ENCODE measurements at places on chromosomes 4 and X.

GRCh38 chrX:82765811-82766210, 742.3 kb upstream of the POU3F4 start:
- DNase-seq = no peak

DNA sequence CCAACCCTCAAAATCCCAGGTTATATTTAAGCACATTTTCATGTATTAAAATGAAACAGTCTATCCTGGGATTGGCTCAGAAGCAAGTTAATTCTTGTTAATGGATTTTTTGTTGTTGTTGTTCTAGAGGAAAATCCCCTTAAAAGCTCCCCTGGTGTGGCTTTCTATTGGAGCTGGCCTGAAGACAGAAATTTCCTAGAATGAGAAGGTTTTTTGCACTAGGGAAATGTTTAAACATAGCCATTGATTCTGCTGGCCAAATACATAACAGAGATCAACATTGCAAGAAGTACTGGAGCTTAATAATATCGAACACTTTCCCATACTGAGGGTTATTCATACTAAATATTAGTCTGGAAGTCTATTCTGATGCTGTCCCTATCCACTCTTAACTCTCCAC, 148.8 kb upstream of the PCDH18 start:
- no peak for DNase-seq

GRCh38 chrX:42803320-42803719, 25.4 kb upstream of the PPP1R2C start:
- DNase-seq = no peak

- DNase-seq = no peak
Observed at GRCh38 chrX:69060631-69061408, 104.4 kb downstream of the PJA1 start.

DNA sequence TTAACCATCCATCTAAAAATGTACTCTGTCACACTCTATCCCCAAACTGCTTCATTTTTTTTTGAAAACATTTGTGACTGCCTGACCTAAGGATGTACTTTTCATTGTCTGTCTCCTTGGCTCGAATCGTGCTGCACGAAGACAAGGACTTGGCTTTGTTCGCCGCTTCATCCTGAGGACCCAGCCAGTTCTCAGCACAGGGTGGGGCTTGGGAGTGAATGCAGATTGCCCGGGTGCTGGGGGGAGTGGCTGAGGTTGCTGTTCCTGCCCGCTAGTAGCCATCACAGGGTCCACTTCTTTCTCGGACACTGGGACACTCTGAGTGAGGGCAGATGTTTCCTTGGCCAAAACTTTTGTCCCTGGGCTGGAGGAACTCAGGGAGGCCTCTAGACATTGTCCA, 70.1 kb upstream of the CLCN4 start:
- DNase-seq = no peak

DNA sequence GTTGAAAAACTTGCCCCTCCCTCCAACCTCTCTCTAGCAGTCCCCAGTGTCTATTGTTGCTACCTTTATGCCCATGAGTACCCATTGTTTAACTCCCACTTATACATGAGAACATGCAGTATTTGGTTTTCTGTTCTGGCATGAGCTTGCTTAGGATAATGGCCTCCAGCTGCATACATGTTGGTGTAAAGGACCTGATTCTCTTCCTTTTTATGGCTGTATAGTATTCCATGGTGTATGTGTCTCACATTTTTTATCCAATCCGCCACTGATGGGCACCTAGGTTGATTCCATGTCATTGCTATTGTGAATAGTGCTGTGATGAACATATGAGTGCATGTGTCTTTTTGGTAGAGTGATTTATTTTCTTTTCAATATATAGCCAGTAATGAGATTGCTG, 50.0 kb upstream of the GPC4 start:
- DNase-seq = no peak

- no peak for DNase-seq
Observed at GRCh38 chrX:121227888-121228287, 180.5 kb downstream of the GLUD2 start.

DNA sequence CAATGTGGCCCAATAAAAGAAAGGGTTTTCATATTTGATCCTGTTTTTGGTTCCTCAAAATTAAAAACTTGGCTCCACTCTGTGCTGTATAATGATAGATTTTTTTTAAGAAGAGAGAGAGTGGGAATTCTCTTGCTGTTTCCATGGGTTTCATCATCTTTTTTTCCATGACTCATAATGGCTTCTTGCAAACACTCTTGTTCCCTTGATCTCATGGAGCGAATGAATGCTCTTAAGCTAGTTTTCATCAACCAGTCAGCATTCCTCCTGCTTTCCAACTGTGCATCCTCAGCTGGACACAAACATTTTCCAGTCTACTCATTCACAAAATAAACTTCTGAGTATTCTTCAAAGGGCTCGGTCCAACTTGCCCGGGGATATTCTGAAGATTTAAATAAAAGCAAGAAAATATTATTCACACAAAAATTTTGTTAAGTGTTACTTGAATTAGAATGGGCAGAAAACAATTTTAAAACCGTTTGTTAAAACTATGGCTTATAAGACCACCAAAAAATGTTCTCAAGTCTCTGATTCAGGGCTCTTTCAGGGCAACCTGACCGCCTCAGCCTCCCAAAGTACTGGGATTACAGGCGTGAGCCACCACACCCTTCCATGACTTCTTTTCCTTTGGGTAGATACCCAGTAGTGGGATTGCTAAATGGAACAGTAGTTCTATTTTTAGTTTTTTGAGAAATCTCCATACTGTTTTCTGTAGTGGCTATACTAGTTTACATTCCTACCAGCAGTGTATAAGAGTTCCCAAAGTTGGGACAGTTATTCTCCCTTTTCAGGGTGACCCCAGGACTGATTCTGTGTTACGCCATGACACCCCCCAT, 64.7 kb downstream of the TMEM156 start:
- no peak for DNase-seq

GRCh38 chr4:96736352-96736889, 896.5 kb downstream of the PDHA2 start:
- DNase-seq = no peak

- DNase-seq = no peak
Observed at GRCh38 chrX:16445166-16445752, 204.7 kb upstream of the S100G start.

GRCh38 chr4:73433140-73433539, 2.9 kb upstream of the AFP start:
- DNase-seq = no peak

GRCh38 chr4:84582302-84582987, 482 bp upstream of the CDS1 start:
- peak; percentile 93 for DNase-seq

GRCh38 chrX:115462406-115462805, 98.6 kb upstream of the PLS3 start:
- no peak for DNase-seq

GRCh38 chr4:6416518-6417286, 55.7 kb downstream of the PPP2R2C start:
- no peak for DNase-seq

GRCh38 chr4:58564695-58565475, 1454.7 kb upstream of the IGFBP7 start:
- DNase-seq = no peak

DNA sequence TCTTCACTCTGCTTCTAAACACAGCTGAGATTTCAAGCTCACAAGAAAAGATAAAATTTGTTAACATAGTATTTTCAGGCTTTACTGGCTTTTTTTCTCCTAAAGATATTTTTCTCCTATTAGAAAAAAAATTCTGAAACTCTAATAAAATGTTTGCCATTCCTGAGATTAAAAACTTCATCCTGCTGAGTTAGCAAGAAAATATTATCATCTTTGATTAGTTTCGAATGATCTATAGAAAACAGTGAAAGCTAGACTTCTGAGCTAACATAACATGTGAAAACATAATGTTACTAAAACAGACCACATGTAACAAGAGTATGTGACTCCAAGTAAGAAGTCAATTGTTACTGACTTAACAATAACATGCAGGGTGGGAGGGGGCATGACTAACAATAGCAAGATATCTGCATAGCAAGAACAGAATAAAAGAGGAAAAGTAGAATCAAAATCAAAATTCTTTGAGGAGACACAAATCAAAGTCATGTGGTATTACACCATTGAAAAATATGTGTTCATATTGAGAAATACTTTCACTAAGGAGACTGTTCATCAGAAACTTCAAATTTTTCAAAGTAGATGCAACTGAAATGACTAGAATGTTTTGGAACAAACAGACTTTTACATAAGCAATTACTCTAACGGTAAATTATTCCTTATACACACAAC, 14.5 kb downstream of the TBCK start:
- DNase-seq = no peak

- DNase-seq = no peak
Observed at GRCh38 chr4:3067473-3068001, 6.8 kb downstream of the HTT-AS start.

- DNase-seq = no peak
Observed at GRCh38 chrX:29662101-29662500, 553.3 kb upstream of the MAGEB2 start.

DNA sequence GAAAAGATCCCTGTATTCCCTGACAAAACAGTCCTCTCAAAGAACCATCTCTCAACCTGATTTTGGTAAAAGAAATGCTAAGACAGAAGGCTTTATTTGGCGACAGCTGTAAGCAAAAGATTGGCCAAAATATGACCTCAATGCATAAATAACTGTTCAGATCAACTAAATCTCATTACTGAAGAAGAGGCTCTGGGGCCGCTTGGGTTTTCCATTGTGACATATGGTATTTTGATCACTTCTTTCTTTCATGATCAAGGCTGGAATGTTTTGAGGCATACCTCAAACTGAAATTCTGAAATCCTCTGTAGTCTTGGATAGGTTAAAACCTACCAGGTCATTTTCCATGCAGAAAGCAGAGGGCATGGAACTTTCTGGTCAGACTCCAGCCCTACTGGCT, 106.3 kb downstream of the C4orf51 start:
- DNase-seq = no peak

GRCh38 chrX:72045141-72045540, 86.6 kb downstream of the RTL5 start:
- no peak for DNase-seq

DNA sequence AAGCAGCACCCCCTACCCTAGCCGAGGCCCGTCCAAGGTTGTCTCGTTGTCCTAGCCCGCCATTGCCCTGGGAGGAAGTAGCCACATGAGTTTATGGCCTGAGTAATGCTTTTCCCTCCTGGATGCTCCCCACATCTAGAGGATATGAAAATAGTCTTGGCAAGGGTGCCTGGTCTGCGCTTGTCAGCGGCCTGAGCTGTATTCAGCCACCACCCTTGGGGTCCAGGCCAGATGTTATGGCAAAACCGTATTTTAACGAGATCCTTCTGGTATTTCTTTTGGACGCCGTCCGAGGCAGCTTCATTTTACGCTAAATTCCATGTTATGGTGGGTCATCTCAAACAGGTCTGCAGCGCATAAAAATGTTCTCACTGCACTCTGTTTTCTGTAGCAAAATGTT, 89.3 kb downstream of the GPR143 start:
- no peak for DNase-seq

DNA sequence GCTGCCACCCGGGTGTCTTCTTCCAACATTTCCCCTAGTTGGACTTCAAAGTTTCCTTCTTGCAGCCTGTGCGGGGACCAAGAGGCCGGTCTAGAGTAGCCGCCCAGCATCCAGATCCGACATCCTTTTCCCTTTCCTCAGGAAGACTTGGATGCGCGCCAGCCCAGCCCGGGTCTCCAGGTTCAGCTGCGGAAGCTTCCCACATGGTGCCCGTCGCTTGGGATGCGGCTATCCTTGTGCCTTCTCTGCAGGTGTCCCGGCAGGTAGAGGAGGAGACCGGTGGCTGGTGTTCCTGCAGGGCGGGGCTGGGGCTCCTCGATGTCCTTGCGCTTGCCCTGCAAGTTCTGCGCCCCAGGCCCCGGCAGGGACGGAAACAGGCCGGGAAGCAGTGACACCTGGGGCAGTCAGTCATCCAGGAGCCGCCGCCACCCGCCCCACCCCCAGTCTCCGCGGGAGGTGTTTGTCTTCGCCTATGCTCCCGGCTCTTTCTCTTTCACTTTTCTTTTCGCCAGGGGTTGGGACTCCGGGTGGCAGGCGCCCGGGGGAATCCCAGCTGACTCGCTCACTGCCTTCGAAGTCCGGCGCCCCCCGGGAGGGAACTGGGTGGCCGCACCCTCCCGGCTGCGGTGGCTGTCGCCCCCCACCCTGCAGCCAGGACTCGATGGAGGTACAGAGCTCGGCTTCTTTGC, at the start of gene IL15:
TSS of gene IL15 (plus strand) at position 502 of the 689 bp plus-strand sequence. CDS start 82,882 bp downstream, outside the sequence.
- DNase-seq = peak; percentile 33

GRCh38 chr4:5708449-5709206, at the start of gene EVC2:
TSS of gene EVC2 (minus strand) at chr4:5708559. CDS start at chr4:5708513, 46 bp downstream.
- no peak for DNase-seq

DNA sequence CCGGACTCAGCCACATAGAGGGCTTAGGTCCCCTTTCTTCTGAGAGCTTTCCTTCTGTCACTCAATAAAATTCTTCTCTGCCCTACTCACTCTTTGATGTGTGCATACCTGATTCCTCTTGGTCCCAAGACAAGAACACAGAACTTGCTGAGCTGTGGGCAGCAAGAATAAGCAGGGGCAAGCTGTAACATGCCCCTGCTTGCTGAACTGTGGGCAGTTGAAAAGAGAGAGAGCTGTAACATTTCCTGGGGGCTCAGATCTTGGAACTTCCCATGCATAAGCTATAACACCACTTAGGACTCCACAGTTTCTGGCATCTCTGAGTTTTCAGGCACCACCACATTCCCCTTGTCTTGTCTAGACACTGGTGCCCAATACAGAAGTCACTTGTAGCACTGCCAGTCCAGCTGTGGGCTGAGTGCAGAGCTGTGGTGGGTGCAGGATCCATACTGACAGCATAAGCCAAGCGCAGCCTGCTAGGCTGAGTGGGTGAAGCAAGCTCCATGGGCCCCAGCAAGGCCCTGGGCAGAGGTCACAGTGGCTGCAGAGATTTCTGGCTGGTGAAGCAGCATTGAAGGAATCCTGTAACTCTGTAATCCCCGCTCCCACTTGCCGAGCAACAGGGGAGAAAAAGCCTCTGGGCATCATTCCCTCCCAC, 241.2 kb downstream of the PCDH10 start:
- DNase-seq = no peak

DNA sequence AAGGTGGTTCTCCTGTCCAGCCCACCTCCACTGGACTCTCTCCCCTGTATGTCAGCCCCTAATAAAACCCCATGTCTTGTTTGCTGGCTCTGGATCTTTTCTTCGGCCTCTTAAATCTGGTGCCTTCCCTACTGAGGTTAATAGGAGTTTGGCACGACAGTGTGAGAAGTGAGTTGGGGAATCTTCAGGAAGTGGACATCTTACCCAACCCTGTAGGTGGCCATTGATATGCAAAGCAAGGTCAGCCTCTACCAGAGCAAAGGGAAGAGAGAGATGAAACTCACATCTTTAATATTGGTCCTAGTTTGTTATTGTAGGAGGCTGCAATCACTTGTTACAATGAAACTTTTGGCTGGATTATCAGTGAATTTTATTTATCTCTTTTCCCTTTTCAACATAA, 111.7 kb downstream of the CHRDL1 start:
- no peak for DNase-seq

DNA sequence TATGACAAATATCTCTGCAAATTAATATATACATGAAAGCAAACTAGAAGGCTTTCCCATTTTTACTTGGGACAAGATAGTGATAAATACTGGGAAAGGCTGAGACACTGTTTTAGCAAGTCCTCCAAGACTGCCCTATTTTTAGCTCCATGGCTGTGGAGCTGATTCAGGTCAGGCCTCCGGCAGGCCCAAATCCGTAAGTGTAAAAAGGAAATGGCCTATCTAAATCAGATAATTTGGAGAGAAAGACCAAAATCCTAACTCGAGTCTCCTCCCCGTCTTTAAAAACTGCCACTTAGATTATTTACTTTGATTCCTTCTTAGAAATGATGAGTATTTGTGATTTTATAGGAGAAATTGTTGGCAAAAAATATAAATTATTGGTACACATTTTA, 2.9 kb downstream of the OTUD4 start:
- DNase-seq = no peak

Measured in NCI-H510A (cell line).